Activated CD4-positive, alpha-beta T cell treated with anti-CD3 and anti-CD28 coated beads, Interleukin-2, amount 50 U/mL, for 16 hours (primary cell): ENCODE measurements at places on chromosomes 6 and 20.
A peak's percentile ranks its signal among the peaks of the same experiment; 100 is the strongest.

- no peak for DNase-seq
Observed at GRCh38 chr6:2133716-2134310, 111.6 kb downstream of the GMDS start.

DNA sequence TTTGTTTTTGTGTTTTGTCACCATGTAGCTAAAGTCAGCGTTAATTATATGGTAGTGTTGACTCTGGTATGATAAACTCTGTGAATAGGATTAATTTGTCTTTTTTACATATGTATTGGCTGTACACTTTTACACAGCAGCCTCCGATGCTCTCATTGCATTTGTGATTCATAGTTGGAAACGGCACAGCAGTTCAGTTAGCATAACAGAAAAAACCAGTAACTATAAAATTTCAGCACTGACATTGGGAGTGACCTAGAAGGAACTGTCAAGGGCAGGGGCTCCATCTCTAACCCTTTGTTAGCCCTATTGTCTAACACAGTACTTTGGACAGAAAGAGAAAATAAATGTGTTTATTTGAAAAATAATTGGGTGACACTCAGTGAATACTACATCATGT lies 5.6 kb upstream of the BEND6 start:
- DNase-seq: no peak

DNA sequence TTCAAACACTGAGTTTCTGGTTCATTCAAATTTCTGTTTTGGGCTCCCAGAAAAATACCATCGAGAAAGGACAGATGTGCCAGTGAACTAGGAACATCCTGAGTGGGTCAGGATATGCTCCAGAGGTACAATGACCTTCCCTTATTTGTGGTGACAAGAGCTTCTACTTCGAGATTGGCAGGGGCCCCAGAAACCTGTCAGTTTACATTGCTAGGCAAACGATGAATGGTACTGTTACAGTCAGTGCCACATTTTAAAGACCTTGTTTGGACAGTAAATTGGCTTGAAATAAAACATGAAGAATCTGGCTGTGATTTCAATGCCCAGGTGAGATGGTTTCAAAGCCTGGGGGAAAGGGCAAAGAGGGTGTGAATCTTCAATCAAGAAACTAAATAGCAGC lies 454.5 kb upstream of the ID4 start:
- DNase-seq: no peak

DNA sequence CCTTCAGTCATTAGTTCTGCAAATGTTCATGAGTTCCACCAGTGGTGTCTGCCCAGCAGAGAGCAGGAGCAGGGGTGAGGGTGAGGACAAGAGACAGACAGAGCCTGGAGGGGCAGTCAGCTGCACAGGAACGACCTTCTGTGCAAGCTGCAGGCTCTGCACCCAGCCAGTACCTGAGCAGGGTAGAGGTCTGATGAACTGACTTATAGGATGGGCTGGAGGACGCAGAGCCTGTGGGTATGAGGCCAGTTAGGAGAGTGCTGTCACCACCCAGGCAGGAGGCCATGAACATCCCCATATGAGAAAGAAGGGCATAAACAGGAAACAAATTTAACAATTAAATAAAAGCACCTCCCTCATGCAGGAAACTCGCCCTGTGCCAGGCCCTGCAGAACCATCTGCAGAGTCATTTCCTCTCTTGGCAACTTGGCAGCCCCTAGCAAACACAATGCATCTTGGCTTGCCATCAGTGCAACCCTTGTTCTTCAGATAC lies 17.9 kb downstream of the C6orf15 start:
- DNase-seq: peak; percentile 44

DNA sequence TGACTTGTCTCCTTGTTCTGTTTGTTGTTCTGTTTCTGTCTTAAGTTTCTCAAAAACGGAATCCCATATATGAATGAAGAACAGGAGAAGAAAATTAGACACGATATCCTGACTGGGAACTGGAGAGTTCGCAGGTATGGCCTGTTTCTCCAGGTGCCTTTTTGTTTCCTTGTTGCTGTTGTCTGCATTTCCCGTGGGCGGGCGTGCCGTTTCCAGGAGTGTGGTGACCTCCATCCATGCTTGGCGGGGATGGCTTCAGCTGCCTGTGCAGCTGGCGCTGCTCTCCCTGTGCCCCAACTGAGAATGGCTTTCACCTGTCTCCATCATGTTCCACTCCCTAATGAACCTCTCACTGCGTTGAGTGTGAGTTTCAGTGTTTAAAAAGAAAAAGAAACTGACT lies 4.4 kb downstream of the PNLDC1 start:
- no peak for DNase-seq

DNA sequence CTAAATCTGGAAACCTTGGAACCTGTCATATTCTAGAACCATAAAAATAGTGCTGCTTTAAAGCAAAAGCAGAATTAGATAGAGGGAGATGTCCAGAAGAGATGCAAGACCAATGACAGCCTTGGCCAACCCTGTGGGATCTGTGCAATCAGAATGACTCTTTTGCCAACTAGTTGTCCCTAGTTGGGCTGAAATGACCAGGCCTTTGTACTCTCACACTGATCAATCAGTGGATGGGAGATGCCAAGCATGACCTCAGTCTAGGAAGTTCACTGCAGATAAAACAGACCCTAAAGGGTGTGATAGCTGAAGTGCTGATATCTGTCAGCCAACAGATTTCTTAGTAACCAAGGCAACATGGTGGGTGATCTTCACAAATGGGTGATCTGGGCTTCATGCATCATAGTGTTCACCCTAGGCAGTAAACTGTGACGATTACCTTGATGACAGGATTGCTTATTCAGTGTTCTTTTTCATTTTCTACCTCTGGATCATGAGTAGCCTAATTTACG lies 52.1 kb downstream of the BCKDHB start:
- peak; percentile 2 for DNase-seq

- no peak for DNase-seq
Observed at GRCh38 chr6:168666699-168667427, 225.9 kb downstream of the SMOC2 start.

GRCh38 chr6:33418690-33419291 lies 884 bp upstream of the CUTA start:
- peak; percentile 79 for DNase-seq
